Astrocyte of the spinal cord (primary cell): ENCODE measurements at places on chromosomes 11 and 22.

- DNase-seq = no peak
These were observed 12.4 kb downstream of the UCP2 start for GRCh38 chr11:73969991-73970800.

GRCh38 chr11:12128301-12128751, 17.9 kb downstream of the MICAL2 start:
- DNase-seq = no peak

DNA sequence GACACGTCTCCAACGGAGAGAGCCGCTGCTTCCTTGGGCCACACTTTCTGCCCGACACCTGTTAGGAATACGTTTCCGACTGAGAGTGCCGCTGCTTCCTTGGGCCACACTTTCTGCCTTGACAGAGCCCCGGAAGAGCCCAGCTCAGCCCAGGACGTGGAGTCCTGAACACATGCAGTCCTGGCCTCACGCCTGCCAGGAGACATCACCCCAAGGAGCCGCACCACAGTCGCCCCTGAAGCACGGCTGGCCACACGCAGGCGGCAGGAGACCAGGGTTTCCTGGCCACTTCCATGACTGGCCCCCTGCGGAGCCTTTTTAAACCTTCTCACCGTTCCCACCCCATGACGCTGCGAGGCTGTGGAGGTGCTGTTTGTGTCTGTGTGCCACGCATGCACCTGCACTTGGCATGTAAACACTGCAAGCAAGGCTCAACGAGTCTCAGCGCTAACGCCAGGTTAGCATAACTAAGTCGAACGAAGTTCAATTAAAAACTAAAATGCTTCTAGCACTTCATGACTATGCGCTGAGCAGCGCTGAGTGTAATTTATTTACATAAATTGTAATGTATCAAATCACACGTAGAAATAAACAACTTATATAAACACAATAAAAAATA, 8.8 kb downstream of the TOLLIP start:
- no peak for DNase-seq

GRCh38 chr22:45877651-45878050, 99.3 kb downstream of the WNT7B start:
- DNase-seq = no peak

DNA sequence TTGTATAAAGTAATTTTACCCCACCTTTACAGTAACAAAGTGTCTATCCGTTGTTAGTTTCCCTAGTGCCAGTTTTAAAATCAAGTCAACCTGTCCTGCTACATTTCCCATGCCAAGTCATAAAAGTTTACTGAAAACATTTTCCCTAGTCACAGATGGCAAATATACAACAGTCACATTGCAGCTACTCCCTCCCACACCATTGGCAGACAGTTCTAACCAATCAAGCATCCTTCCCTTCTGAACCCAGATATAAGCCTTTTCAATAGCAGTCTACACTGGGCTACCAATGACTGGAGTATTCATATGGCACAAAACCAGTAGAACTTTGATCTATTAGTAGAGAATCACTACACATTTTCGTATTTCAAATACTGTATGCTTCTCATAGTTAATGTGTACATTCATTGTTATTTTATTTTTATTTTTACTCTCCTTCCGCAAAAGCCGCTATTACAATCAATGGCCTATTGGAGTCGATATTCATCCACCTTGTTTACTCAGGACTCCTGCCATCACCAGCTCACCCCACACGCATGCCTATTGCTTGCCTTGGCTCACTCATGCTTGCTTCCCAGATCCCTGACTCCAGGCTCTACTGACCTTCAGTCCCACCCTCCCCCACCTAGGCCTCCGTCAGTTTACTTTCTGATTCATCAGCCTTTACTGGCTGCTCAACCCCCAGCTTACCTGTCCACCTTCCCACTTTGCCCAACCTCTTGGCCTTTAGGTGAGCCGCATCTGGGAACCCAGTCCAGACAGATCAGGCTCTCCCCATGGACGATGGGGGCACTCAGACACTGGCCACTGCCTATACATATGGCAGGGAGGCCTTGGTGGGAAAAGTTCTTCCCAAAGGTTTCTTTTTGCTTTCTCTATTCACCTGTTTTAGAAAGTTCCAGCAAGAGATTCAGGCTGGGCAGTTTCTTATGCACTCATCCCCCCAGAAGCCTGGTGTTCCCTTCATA, 408.4 kb downstream of the SOX6 start:
- DNase-seq = no peak

DNA sequence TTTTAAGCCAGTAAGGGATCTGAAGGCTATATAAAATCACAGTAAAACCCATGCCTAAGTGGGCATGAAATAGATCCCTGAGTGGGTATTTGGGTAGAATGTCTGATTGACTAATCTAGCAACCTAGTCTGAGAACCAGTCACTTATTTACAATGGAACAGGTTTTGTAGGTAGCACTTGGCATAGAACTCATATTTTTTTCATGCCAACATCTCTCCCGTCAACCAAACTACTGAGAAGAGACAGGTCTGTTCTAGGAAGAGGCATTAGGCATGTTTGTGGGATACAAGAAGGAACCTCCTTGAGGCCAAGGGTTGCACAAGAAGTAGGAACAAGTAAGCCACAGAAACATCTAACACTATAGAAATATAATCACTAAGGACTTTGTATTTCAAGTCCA, 840.4 kb upstream of the TENM4 start:
- DNase-seq = no peak

GRCh38 chr22:42842658-42843370, 14.3 kb downstream of the ARFGAP3 start:
- DNase-seq = no peak

GRCh38 chr11:109789901-109790300, 303.3 kb upstream of the ZC3H12C start:
- no peak for DNase-seq

- no peak for DNase-seq
These were observed 16.8 kb upstream of the CUL5 start for GRCh38 chr11:107991868-107992414.

DNA sequence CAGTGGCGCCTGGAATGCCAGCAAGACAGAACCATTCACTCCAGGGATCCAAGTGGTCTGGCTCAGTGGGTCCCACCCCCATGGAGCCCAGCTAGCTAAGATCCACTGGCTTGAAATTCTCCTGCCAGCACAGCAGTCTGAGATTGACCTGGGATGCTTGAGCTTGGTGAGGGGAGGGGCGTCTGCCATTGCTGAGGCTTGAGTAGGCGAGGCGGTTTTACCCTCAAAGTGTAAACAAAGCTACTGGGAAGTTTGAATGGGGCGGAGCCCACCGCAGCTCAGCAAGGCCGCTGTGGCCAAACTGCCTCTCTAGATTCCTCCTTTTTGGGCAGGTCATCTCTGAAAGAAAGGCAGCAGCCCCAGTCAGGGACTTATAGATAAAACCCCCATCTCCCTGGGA, 125.7 kb upstream of the DDI1 start:
- DNase-seq = no peak
